Stimulated activated CD4-positive, alpha-beta T cell treated with anti-CD3 and anti-CD28 coated beads, Interleukin-4, amount 100 ng/mL, for 24 hours (primary cell): ENCODE measurements at places on chromosomes 13 and 19.
A peak's percentile ranks its signal among the peaks of the same experiment; 100 is the strongest.

DNA sequence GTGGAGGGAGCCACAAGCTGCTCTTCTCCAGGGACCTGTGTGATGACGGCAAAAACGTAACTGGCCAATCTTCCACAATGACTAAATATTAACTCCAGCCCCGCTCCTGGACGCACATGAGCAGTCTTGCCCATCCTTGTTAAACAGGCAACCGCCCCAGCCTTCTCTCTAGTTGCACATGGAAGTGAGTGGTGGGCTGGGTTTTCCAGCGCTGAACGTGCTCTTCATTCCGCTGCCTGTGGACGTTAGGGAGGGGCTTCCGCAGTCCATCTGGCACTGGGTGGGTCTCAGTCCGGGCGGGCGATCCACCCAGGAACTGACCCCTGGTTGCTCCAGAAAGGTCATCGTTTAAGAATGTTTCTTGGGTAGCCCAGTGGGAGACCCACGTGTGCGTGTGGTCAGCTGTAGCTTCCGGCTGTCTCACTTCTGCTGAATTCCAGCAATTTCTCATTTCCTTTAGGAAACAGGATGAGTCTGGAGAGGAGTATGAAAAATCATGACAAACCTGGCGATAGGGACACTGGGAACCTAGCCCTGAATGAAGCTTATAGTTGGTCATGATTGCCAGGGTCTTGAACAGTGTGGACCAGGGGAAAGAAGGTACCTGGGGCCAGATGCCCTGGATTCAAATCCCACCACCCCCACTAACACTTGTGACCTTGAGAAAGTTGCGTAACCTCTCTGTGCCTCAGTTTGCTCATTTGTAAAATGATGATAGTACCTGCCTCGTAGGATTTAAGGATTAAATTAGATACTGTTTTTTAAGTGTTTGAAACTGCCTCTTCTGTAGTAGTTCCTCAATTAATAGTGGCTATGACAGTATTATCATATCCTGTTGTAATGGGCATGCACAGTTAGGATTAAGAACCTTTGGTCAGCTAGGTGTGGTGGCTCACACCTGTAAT lies 92.6 kb downstream of the SIPA1L3 start:
- no peak for DNase-seq

DNA sequence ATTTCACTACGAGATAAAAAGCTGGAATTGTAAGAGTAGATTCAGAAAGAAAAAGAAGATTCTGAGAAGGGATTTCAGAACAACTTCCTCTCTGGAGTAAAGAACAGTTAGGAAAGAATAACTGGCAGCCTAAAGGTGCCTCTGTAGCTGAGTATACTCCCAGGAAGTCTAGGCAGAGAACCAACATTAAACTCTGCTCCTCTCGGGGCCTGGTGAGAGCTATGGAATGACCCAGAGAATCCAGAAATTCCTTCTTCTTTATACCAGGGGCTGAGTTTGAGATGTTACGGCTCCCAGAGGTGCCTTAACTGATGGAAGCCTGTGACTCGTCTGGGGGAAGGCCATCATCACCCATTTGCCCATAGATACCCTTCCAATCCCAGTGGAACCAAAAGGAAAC lies 39.1 kb downstream of the FAM216B start:
- no peak for DNase-seq

DNA sequence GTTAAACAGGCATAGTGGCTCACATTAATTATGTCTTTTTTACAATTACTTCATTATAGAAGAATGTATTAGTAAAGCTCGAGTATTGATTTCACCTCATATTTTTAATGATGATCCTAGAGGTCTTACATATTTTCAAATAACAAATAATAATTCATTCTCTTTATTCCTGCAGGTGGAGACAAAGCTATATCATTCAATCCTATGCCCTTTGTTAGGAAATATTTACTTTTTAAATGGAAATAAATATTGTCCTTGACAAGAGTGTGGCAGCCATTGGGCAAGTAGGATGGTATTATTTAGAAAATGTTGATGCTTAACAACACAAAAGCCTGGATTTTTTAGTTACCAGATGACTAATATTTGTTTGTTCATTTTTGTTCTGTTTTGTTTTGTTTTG lies 127.6 kb downstream of the COG6 start:
- DNase-seq, result no peak

GRCh38 chr19:33758541-33759013 lies 38.1 kb upstream of the KCTD15 start:
- no peak for DNase-seq

GRCh38 chr13:44549476-44549875 lies 26.7 kb downstream of the TSC22D1 start:
- no peak for DNase-seq

- DNase-seq, result no peak
These were observed 14.6 kb downstream of the CCDC122 start for GRCh38 chr13:43864921-43865320.

DNA sequence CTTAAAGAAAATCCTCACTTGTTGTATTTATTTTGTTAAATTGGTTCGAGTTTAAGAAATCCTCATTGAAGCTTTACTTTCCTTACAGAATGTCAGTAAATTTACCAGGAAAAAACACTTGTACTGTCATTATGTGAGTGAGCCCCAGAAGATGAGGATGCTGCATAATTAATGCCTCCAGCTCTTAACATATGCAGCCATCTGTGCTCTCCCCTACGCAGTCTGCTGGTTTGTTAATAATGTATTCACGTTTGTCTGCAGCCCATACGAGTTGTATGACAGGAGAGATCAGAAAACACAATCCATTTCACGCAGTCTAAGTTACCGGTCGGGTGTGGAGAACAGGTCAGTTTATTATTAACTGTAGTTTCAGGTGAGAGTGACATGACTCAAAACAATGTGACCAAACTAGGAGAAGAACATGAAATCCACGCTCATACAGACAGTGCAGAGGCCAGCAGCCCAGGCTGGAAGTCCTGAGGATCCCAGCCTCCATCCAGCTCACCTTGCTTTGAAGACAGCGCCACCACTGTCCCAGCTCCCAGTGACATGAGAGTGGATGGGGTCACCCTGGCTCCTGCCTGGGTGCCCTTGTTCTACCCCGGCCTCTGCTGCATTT lies 19.8 kb upstream of the ATP11A start:
- DNase-seq, result no peak

GRCh38 chr13:51221108-51221507 lies 1.1 kb upstream of the FAM124A start:
- no peak for DNase-seq

GRCh38 chr13:44664308-44664707 lies 88.2 kb upstream of the TSC22D1 start:
- no peak for DNase-seq

- no peak for DNase-seq
These were observed 1.9 kb downstream of the LTBP4 start for GRCh38 chr19:40603071-40603388.

GRCh38 chr13:90751026-90751425 lies 596.5 kb upstream of the MIR17HG start:
- no peak for DNase-seq

DNA sequence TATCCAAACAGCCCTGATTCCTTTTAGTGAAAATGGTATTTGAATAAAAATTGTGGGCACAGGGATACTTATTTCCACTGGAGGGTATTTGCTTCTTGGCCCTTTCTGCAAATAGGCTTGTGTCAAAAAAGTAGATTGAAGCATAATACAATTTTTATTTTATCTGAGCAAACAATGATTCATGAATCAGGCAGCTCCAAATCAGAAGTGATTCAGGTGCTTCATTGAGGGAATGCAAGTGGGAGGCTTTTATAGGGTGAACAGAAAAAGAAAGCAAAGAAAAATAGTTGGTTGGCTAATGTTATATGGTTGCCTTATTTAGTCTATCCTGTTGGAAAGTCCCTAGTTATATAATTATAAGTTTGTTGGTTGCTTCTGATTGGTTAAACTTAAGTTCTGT lies 117.9 kb downstream of the ITGBL1 start:
- DNase-seq, result no peak

GRCh38 chr13:103757361-103757760 lies 691.1 kb upstream of the SLC10A2 start:
- no peak for DNase-seq

- no peak for DNase-seq
These were observed 287.2 kb downstream of the FOXO1 start for GRCh38 chr13:40379196-40379595.

DNA sequence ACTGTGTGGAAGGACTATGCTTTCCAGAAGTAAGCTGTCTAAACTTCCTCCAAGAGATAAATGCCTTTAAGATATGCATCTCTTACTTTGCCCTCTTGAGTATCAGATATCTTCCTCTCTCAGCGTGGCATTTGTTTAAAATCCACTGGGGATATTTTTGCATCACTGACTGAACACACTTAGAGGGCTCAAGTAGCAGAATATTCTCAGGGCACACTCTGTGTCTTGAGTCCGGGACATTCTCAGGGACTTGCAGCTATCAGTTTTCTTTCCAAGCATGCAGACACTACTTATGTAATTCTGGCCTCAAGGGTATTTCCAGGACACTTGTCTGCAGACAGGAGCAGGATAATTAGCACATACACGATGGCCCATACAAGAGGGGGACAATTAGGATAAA lies 84.7 kb downstream of the ERCC5 start:
- DNase-seq, result no peak

DNA sequence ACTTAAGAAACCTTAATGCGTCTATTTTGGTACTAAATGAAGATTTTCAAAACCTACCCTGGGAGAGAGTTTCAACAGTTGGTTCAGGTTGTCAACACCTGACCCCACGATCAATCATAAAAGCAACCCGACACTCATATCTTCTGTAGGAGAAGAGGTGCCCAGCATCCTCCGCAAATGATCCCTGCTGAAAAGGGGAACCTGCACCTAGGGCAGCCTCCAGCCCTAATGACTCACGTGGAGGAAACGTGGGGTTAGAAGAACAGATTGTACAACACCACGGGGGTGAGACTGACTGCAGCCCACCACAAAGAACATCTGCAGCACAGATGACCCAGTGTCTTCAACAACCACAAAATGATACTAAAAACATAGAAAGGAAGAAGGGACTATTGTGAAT lies 116.3 kb downstream of the RAB20 start:
- DNase-seq, result no peak

DNA sequence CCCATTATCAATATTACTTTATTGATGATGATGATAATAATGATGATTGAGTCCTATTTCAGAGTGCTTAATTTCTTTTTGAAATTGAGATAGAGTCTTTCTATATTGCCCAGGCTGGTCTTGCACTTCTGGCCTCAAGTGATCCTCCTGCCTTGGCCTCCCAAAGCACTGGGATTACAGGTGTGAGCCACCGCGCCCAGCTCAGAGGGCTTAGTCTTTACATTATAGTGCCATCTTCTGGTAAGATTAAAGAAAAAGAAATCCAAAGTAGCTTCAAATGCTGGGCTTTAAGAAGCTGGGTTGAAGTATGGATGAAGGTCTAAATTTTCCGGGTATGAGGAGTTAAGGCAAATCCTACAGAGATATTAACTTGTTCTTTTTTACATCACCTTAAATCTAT lies 3.4 kb upstream of the ZNF333 start:
- DNase-seq, result peak; percentile 33
